ENCODE measurements at places on chromosomes 7 and 10.

- DNase-seq: no peak
Measured at GRCh38 chr10:56296618-56297017, 64.4 kb downstream of the ZWINT start.

GRCh38 chr7:129889133-129889844 is 63.5 kb downstream of the UBE2H start:
- no peak for DNase-seq

DNA sequence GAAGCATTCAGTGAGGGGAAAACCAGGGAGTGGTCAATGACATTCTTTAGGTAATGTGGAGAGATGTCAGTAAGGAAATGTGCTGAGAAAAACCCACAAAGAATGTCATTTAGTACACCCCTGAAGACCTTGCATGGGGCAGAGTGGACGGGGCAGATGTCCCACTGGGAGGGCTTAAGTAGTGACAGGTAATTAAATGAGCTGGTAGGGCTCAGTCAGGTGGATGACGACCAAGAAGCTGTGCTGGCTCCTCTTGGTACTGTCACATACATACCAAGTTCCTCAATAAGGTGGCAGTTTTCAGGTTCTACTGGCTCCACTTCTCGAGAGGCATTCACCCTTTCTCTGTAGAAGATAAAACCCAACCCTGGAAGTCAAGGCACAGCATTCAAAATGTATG is 1.8 kb downstream of the PON3 start:
- no peak for DNase-seq

DNA sequence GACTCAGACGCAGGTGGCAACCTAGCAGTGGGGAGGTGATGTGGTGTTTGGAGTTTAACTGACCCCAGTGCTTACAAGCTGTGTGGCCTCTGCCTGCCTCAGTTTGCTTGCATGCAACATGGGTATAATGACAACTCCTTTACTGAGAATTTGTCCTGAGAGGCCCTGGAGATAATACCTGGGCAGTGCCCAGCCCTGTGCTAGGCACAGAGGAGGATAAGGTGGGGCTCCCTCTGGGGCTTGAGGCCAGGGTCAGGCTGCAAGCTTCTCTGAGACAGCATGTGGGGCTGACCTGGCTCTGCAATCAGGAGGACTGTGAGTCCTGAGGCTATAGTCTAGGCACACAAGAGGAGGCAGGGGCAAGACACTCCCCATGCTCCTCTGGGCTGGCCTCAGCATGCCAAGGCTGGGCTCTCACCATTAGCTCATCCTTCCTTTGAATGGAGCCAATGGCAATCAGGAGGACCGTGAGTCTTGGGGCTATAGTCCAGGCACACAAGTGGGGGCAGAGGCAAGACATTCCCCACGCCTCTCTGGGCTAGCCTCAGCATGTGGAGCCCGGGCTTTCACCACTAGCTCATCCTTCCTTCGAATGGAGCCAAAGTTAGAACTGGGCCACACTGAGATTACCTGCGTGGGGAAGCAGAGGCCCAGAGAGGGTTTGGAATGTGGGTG is 147.9 kb downstream of the RPS24 start:
- DNase-seq: no peak

DNA sequence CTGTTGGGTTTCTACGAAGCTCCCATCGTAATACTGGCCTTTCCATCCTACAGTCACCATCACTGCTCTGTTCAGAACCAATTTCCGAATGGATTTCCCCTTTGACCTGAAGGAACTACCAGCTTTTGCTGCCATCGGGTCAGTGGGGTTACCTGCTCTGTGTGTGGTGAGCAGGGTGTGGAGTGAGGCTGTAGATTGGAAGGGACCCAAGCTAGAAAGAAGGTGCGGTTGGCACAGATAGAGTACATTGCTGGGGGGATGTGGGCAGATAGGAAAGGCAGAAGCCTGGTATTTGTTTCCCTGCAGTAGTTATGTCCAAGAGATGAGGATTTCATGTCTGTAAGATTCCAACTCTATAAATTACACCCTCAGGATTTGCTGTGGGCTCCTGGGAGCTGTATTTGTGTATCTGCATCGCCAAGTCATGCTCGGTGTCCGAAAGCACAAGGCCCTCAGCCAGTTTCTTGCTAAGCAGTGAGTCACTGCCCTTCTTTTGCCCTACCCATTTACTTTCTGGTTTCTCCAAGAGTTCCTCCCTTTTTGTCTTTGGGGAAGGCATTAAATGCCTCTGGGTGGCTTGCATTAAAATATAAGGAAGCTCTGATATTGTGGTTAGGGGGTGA is 15.4 kb downstream of the CLCN1 start:
- DNase-seq: no peak

GRCh38 chr7:36788825-36789470 is 64.7 kb upstream of the AOAH start:
- no peak for DNase-seq

DNA sequence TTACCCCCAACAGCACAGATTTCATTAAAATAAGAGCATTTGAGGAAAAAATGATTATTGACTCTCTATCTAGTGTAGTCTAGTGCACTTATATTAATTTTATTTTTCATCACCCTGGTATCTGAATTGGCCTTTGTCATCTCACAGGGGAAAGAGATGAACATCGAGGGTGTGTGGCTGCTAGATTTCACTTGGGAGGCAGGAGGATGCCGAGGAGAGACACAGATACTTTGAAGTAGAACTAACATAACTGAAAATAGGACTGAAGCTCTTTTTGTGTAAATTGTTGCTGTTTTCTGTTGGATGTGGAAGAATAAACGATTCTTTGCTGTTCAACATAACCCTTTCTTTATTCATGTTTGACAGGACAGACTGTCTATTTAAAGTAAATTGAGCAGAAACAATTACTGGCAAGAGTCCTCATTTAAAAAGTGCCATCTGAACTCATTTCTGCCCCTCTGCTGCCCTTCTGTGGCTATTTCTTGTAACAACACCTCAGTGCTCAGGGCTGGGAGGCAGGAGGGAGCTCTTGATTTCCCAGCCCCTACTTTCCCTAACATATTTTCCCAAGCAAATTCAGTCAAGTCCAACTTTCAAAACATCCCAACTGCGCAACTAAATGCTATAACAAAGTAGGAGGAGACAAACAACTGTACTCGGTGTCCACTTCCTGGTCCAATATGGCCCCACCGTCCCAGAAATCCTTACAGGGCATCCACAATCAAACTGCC is 15.6 kb downstream of the LYZL1 start:
- peak; percentile 40 for DNase-seq
